ENCODE measurements at places on chromosomes 7 and 10.
A peak's percentile ranks its signal among the peaks of the same experiment; 100 is the strongest.

GRCh38 chr10:83518779-83519178, 620.5 kb upstream of the GHITM start:
- no peak for DNase-seq

- DNase-seq: no peak
Observed at GRCh38 chr7:126659124-126659523, 593.6 kb downstream of the GRM8 start.

- no peak for DNase-seq
Observed at GRCh38 chr7:85823396-85824080, 636.7 kb upstream of the SEMA3D start.

DNA sequence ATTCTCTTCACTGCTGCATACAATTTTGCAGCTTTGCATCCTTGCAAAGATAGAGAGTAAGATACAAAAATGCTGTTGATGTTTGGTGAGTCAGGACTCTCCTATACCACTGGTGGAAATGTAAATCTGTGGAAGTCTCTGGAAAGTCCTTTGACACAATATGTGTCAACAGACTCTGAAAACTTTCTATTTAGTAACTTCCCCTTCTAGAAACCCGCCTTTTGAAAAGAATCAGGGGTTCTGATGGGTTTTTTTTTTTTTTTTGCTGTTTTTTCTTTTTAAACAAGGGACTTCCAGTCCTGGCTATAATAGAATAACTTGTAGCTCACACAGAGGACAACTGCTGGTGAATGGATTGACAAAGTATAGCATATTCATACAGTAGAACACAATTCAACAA, 16.4 kb downstream of the NOD1 start:
- no peak for DNase-seq

DNA sequence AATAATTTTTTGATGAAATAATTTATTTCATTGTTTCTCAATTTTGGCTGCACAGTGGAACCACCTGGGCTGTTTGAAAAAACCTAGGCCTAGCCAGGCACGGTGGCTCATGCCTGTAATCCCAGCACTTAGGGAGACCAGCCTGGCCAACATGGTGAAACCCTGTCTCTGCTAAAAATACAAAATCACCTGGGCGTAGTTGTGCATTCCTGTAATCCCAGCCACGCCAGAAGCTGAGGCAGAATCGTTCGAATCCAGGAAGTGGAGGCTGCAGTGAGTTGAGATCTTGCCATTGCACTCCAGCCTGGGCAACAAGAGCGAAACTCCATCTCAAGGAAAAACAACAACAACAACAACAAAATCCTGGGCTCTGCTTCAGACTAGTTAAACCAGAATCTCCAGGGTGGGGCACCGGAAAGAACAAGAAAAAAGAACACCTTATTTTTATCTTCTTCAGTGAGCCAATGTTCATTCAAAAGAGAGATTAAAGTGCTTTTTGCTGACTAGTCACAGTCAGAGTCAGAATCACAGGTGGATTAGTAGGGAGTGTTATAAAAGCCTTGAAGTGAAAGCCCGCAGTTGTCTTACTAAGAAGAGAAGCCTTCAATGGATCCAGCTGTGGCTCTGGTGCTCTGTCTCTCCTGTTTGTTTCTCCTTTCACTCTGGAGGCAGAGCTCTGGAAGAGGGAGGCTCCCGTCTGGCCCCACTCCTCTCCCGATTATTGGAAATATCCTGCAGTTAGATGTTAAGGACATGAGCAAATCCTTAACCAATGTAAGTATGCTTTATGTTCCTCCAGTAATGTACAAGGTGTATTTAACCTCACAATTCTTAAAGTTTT, at the start of gene CYP2C18:
Gene CYP2C18 (plus strand): TSS at position 516 of the 841 bp plus-strand sequence. CDS start 91 bp downstream, at position 607.
- DNase-seq: no peak

DNA sequence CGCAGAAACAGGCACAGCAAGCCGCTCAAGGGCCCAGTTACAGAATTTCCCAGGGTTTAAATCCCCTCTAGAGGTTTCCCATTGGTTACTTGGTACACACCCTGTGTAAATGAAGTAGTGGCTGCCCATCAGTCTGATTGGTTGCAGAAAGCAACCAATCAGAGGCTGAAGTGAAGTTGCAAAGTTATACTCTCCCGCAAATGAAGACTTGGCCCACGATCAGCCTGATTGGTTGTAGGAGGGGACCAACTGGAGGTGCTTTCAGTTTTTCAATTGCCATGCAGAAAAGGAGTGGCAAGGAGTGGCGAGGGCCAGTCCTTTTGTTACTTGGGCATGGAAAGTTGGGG, 909.2 kb upstream of the AUTS2 start:
- DNase-seq: no peak

- no peak for DNase-seq
Observed at GRCh38 chr10:122515022-122515424, 45.5 kb upstream of the DMBT1 start.

DNA sequence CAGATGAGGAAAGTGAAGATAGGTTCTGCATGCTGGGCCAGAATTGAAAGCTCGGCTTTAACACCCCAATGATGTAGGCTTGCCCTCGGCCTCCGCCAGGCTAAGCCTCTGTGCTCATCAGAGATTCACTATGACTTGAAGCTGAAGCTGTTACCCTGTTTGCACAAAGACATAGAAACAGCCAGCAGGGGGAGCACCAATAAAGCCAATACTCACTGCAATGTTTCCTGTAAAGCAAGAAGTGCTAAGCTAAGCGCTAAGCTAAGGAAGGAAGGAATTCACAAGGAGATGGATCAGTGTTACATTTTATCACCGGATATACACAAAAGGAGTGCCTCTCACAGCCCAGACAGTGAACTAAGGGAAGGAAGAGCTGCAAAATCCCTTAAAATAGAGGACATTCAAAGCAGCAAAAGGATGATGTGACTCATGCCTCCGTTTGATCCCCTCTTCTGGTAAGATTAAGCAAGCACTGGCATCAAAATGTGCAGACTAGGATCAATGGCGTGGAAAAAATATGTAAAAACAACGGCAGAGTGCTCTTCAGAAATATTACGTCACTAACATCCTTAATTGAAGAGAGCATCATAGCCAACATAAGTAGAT, 153.8 kb downstream of the COBL start:
- DNase-seq: peak; percentile 89

- no peak for DNase-seq
Observed at GRCh38 chr10:70169011-70169410, 1.3 kb downstream of the SAR1A start.

- no peak for DNase-seq
Observed at GRCh38 chr10:15369256-15370211, 1.6 kb downstream of the FAM171A1 start.

DNA sequence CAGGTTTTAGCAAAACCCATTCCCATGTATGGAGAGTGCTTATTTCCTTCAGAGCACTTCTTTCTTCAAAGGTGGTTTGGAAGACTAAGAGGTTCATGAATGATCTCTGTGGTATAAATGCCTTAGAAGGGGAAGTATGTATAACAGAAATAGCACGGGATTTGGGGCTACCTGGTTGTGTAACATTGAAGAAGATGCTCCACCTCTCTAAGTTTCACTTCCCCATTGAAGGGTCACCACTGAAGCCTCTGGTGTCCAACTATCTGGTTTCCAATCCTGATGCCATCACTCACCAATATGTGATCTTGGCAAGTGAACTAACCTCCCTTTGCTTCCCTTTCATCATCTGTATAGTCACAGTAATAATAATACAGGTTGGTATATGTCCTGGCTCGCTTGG, 37.2 kb downstream of the CYCS start:
- no peak for DNase-seq

DNA sequence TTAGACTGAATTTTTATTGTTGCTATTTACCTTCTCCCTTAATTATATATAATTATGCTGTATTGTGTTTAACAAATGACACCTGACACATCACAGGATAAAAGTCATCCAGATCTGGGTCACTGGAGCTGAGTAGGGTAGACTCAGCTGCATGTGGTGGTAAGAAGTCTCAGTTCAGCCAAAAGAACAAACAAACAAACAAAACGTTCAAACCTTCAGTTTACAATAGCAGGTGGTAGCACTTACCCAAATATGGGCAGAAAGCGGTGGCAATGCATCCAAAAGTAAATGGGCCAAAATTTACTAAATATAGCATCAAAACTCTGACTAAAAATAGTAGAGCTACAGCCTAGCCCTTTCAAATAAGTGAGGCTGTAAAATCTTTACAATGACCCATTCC, 42.2 kb downstream of the ZWINT start:
- no peak for DNase-seq

DNA sequence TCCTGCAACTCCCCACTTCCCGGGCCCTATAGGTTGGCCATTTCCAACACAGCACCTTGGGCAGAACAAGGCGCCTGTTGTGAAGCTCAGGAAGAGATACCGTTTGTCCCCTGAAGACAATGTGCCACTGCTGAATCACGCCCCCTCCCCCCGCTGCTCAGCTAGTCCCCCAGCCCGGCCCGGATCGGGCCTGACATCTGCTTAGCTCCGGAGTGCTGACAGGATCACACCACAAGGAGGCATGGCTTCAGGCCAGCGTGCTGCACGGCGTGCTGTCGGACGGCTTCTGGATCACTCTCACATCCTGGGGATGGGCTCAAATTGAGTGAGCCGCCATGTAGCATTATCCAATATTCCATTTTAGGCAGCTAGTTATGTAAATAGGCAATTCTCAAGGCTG, 62.1 kb upstream of the EFCAB10 start:
- no peak for DNase-seq

DNA sequence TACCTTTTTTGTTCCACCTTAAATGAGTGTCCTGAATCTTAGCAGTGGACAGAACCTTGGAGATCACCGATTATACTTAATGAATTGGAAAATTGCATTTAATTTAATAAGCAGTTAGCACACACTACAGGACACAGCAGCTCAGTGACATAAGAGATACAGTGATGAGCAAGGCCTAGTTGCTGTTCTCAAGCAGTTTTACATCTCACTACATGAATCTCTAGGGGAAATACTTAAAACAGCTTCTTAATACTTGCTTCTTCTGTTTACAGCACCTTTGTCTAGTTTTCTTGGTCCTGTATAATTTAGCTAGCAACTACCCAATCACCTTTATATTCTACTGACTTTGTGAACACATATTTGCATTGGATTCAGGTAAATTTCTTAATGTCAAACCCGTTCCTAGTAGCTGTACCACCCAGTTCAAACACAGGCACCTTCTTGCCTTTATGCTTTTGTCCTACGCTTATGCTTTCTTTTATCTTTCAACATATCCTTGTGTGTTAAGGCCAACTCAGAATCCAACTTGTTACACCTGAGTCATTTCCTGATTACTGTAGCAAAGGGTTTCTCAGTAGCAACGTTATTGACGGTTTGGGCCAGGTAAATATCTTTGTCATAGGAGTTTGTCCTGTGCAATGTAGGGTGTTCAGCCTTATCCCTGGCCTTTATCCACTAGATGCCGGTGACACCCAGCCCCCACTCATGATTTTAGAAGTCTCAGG, 1.8 kb downstream of the STAM start:
- no peak for DNase-seq

GRCh38 chr10:89283936-89284475, 17.8 kb upstream of the IFIT2 start:
- peak; percentile 73 for DNase-seq

- no peak for DNase-seq
Observed at GRCh38 chr7:37265006-37265405, 183.7 kb downstream of the ELMO1 start.

DNA sequence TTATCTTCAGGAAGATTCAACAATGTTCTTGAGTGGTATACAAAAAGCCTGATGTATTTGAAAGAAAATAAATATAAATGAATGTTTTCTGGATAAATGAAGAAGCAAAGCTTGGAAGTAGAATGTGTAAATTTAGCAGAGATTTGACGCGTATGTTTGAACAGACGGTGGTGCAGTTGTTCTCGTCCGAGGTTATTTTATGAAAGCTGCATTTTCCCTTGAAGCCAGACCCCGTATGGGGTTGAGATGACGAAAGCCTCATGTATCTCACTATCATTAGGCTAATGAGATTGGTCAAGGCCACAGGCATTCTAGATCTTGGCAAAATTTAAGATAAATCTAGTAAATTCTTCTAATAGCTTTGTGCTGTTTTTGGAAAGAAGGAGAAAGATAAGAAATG, 195.2 kb downstream of the NXPH1 start:
- no peak for DNase-seq

- no peak for DNase-seq
Observed at GRCh38 chr7:108875139-108875538, 305.5 kb downstream of the DNAJB9 start.

- no peak for DNase-seq
Observed at GRCh38 chr10:112446055-112446854, 459 bp downstream of the ZDHHC6 start.

- DNase-seq: no peak
Observed at GRCh38 chr10:110233846-110234245, 26.4 kb downstream of the MXI1 start.

DNA sequence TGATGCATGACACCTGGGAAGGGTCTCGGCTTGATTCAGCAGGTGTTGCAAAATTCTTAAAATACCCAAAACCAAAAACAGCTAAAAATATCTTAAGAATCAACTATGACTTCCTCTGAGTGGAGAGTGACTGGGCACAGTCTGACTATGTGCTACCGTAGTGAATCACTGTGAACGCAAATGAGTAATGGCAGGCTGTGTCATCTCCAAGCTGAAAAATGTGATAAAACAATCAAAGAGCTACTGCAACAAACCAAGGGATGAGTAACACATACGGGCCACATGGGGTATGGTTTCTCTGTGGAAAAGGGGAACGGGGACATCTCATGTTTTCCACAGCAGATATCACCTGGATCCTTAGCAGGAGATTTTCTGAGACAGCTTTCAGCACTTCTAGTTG, 127.5 kb downstream of the ABCA13 start:
- no peak for DNase-seq

DNA sequence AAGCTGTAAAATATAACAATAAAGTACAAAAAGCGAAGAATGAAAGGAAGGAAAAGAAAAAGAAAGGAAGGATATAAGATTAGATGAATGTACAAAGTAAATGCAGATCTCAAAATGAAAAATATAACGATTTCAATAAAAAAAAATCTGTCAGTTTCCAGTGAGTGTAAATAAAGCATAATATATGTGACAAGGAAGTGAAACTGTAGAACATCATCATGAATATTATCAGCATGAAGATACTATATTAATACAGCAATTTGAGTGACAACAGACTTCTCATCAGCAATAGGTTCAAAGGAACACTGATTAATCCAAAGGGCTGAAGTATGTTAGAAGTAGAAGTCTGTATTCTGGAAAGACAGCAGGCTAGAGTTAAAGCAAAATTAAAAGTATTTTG, 659.5 kb upstream of the MBL2 start:
- no peak for DNase-seq

DNA sequence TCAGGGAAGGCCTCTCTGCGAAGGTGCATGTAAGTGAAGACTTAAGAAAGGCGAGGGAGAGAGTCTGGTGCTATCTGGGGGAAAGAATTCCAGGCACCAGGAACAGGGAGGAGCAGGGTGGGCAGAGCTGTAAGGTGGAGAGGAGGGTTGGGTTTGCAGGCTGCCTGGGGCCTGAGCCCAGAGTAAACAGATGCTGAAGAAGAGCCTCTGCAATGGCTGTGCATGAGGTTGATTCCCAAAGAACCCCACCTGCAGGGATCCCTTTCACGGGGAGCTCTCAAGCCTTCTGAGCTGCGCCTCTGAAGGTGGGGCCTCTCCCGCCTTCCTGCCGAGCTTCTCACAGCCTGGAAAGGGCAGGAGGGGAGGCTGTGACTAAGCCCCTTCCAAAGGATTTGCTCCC, 115.1 kb downstream of the RNF216 start:
- no peak for DNase-seq
